ENCODE measurements at places on chromosomes 1 and 21.

DNA sequence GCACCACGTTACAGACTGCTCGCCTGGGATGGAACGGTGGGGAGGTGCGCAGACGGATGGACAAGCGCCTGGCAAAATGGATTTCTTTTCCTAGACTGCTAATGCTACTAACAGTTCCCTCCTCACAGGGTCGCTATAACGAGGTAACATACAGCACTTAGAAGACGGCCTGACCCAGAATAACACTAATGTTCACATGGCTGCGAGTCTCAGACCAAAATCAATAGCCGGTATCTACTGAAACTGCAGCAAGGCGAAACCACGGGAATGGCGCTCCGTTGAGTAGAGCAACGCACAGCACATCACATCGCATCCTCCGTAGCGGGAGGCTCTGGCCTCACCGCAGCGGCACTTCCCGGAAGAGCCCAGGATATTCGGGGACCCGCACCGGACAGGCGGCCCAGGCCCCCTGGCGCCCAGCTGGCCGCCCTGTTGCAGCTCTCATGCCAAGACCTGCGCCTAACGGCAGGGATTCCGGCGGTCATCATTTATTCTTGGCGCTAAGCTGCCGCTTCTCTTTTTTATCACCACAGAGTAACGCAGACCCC, 46.6 kb downstream of the VPS26C start:
- no peak for DNase-seq

GRCh38 chr1:97796711-97797110, 124.1 kb downstream of the DPYD start:
- no peak for DNase-seq

- DNase-seq = peak; percentile 78
Measured at GRCh38 chr1:26692793-26693490, 2.9 kb upstream of the ARID1A start.

DNA sequence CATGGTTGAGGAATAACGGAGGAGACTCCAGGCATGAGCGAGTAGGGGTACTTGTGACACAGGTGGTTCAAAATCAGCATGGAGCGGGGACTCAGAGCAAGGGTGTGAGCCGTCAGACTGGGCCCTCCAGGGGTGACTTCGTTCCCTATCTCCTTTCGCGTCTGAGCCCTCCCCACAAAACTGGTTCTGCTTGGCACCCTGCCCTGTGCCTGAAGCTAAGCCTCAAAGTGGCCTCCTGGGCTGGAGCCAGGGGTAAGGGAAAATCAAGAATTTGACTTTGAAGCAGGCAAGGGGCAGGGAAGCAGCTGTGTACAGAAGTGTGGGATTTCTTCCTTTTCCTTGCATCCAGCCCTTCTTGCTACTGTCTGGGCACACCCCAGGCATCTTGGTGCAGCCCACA, 331.5 kb upstream of the AJAP1 start:
- no peak for DNase-seq

DNA sequence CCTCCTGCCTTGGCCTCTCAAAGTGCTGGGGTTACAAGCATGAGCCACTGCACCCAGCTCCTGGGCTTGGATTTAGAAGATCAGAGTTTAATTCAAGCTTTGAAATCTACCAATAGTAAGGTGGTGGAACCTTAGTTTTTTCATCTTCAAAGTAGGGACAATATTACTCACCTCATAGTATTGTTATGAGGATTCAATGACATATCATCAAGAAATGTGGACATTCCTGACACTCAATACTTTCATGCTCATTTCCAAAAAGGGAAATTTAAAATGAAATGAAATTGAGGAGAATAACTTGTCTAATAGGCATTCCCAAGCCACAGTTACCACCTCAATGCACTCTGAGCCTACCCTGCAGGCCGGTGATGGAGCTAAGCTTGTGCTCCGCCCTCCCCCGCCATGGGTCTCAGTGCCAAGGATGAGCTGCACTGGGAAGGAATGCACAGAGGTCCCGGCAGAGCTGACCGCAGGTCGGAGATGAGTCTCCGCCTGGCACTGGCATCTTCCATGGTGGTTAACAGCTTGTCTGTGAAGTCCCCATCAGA, 56.5 kb upstream of the BCAR3 start:
- DNase-seq = no peak

DNA sequence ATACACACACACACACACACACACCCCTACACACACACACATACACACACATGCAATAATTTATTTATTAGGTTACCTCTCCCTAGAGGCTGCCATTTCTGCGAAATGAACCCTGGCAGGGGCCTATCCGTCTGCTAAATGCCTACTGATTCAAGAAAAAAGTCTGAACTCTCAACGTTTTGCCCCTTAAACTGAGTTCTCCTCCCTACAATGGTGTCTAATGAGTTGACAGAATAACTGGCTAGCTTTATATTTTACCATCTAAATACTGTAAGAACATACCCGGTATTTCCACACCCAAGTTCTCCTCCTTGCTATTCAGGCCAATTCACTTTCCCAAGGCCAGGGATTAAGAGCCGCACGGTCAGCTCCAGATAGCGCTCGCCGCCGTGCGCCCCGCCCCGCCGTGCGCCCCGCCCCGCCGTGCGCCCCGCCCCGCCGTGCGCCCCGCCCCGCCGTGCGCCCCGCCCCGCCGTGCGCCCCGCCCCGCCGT, 339 bp upstream of the RNPC3 start:
- DNase-seq = no peak

DNA sequence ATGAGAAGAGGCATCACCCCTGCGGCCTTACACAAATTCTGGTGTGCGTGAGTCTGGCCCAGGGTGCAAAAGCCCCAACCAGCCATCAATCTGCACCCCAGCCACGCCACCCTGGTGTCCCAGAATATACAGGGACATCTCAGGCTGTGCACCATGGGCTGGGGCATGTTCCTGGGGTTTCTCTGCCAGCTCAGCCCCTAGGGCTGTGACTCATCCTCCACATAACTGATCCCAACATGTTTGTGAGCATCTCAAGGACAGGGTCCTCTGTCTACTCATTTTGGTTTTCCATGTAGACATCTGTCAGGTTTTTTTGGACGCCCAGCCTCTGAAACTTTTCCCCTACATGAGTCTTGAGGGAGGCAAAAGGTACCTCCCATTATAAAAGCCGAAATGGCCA, 511 bp downstream of the ZNF683 start:
- no peak for DNase-seq

DNA sequence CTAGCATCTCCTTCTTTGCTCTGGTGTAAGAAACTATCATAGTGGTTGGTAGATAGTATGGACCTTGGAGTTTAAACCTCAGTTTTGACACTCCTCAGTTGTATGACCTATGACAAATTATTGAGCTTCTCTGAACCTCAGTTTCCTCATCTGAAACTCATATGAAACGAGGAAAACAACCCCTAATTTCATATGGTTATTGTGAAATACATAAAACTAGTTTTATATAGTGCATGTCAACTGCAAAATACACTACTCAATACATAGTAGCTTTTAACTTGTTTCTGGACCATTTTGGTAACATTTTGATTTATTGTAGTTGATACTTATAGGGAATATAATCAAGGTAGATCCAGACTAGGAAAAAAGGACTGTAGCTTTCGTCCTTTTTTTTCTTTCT, 32.9 kb downstream of the CLIC4 start:
- DNase-seq = no peak

- DNase-seq = no peak
Measured at GRCh38 chr1:9294910-9295636, 2.4 kb downstream of the SPSB1 start.

GRCh38 chr1:99527078-99527477, 118.8 kb upstream of the PALMD start:
- no peak for DNase-seq

DNA sequence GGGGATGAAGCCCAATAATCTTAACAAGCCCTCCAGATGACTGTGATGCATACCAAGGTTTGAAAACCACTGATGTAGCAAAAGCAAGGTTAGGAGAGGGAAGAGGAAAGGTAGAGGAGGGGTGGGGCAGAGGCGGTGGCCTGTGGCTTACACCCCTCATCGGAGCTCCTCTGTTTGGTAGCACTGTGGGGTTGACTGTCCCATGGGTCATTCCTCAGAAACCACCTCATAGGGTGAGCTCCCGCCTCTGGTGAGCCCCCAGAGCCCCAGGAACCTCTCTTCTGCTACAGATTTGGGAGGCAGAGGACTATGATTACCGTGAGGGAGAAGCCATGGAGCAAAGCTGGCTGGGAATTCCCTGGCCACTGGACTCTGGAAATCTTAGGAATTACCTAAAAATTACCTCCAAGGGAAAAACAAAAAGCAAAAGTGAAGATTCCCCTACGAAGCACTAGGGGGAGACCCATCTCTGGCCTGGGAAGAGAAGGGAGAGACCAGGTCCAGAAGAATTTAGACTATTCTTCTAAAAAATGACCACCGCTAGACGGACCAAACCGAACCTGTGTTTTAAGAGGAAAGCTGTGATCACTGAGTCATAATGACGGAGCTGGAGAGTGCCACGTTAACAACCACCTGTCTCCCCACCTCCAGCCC, 1.5 kb upstream of the RASSF5 start:
- DNase-seq = no peak

DNA sequence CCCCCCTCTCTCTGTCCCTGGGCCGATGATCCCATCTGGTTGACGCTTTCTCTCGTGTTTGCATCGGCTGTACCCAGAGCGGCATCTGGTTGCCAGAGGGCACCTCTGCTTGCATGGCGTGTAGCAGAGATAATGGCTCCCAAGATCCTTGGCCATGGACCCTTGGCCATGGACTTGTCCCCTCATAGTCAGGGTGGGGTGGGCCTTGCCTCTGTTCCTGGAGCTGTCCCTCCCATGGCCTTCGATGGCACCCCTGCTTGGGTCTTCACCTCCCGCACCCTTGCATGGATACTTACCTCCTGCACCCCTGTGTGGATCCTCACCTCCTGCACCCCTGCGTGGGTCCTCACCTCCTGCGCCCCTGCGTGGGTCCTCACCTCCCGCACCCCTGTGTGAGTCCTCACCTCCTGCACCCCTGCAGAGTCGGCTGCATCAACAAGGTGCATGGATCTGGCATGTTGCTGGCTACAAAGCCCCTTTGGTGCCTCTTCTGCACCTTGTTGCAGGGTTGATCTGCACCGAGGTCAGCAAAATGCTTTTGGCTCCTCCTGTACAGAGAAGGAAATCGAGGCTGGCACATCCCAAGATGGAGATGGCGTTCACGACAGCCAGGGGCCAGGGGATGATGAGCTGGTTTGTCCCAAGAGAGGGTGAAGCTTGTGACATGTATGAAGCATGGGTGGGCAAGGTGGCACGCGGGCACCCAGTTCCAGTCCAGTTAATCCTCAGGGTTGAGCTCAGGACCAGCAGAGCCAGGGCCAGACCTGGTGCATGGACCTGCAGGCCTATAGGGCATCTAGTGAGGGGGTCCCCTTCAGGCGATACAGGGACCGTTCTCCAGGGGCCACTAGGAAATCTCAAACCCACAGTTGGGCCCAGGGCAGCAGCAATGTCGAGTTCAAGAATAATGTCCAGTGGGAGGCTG, 46.1 kb upstream of the C1orf174 start:
- DNase-seq = no peak

GRCh38 chr21:27570306-27570868, 603.5 kb upstream of the ADAMTS5 start:
- DNase-seq = no peak

GRCh38 chr21:35349376-35350080, 300.4 kb upstream of the RUNX1 start:
- no peak for DNase-seq

GRCh38 chr1:200923601-200924000, 28.9 kb downstream of the INAVA start:
- no peak for DNase-seq

GRCh38 chr1:116144151-116144550, 33.0 kb downstream of the MAB21L3 start:
- no peak for DNase-seq

DNA sequence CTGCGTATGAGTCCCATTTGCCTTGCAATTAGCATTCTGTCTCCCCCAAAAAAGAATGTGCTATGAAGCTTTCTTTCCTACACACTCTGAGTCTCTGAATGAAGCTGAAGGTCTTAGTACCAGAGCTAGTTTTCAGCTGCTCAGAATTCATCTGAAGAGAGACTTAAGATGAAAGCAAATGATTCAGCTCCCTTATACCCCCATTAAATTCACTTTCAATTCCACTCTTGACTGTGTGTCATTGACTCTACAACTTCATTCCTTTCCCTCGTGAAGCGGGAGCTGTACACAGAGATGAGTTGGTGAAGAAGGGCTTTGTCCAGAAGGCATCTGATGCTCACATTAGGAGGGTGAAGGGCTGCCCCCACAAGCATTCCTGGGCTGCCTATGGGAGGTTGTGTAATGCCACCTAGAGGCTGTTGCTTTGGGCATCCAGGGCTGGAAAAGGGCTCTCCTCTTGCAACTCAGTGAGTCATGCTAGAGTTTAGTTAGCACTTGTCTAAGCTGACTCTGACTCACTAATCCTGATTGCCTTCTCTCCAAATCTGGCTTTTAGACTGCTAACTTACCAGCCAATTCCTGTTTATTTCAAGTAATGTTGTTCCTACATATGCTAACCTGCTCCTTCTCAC, 1.8 kb downstream of the SPRR1B start:
- no peak for DNase-seq

- DNase-seq = no peak
Measured at GRCh38 chr21:14718951-14719350, 172.8 kb upstream of the SAMSN1 start.

- DNase-seq = no peak
Measured at GRCh38 chr1:110719908-110720307, 45.2 kb upstream of the KCNA3 start.

GRCh38 chr1:211126622-211127021, 7.3 kb downstream of the KCNH1 start:
- DNase-seq = no peak

GRCh38 chr1:24966121-24966723, 36.1 kb upstream of the RUNX3 start:
- DNase-seq = no peak

DNA sequence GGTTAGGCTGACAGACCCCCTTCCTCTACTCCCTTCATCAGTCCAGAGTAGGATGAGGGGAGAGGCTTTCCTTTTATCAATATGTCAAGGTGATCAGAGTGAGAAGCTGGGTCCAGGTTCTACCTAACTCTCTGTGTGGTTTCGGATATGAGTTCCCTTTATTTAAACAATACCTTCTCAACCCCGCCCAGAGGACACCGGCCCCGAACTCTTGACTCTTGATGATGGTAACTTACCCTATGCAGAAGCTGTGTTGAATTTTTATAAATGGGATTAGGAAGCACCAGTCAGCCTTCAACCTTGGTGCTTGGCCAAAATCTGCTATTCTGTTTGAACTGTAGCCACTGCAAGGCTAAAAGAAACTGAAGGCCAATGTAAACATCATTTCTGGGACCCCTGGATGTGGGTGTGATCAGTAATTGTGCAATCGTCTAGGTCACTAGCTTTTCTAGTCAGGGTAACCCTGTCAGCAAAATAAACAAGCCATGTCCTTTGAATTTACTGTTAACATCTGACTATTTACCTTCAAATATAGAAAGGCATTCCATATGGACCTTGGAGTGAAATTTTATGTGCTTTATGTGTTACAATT, 398.3 kb downstream of the SEC16B start:
- no peak for DNase-seq

GRCh38 chr1:67468066-67468718, 38.0 kb upstream of the SERBP1 start:
- no peak for DNase-seq

GRCh38 chr1:168098534-168099320, 38.0 kb downstream of the GPR161 start:
- DNase-seq = no peak

DNA sequence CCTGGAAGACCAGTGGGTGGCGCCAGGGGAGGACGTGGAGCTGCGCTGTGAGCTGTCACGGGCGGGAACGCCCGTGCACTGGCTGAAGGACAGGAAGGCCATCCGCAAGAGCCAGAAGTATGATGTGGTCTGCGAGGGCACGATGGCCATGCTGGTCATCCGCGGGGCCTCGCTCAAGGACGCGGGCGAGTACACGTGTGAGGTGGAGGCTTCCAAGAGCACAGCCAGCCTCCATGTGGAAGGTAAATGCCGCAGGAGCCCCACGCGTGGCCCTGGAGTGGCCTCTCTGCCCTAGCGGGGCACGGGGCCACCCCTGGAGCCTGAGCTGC, 75.2 kb downstream of the OBSCN start:
- DNase-seq = no peak
